ENCODE measurements at places on chromosomes 2 and 18. TPM values are rescaled to one million over a fixed set of nuclear protein-coding genes. Genes with fewer than 3 reads are reported as not detected.

The WDR35 gene
- total RNA-seq, result 6.2 TPM

The LOXL3 gene
- total RNA-seq, result 0.96 TPM

The RAB17 gene
- 0.30 TPM for total RNA-seq

The POTEI gene
- not detected for total RNA-seq

The PSMA8 gene
- 2.0 TPM for total RNA-seq

The IL1RL1 gene
- 0.26 TPM for total RNA-seq

The GKN2 gene
- total RNA-seq, result not detected

The PDE11A gene
- total RNA-seq, result 0.12 TPM

The PCARE gene
- not detected for total RNA-seq

The PRKAG3 gene
- not detected for total RNA-seq

The ANKRD62 gene
- total RNA-seq, result not detected

The BOLL gene
- not detected for total RNA-seq

The GPR39 gene
- total RNA-seq, result not detected

The SERPINB13 gene
- not detected for total RNA-seq

The TUBA4B gene
- not detected for total RNA-seq

The CYP1B1 gene
- total RNA-seq, result 6.3 TPM

The ARMC9 gene
- 2.5 TPM for total RNA-seq

The CNGA3 gene
- not detected for total RNA-seq

The MAP3K19 gene
- total RNA-seq, result not detected

The SERPINB4 gene
- not detected for total RNA-seq

The ICOS gene
- 133 TPM for total RNA-seq

The ASIC4 gene
- total RNA-seq, result not detected

The IL36RN gene
- not detected for total RNA-seq

The CMPK2 gene
- 8.7 TPM for total RNA-seq

The MEP1B gene
- not detected for total RNA-seq

The DUSP2 gene
- total RNA-seq, result 407 TPM

The CCDC138 gene
- total RNA-seq, result 15.3 TPM

The POTEC gene
- not detected for total RNA-seq

The RIT2 gene
- not detected for total RNA-seq

The FMNL2 gene
- total RNA-seq, result 3.3 TPM

The CFAP65 gene
- not detected for total RNA-seq

The IMPA2 gene
- 20.8 TPM for total RNA-seq

The GYPC gene
- total RNA-seq, result 143 TPM

The EVA1A gene
- total RNA-seq, result not detected

The RNF152 gene
- 0.05 TPM for total RNA-seq

The ZCCHC2 gene
- 40.1 TPM for total RNA-seq

The CPLX4 gene
- not detected for total RNA-seq

The HOXD4 gene
- not detected for total RNA-seq

The CAPG gene
- 45.6 TPM for total RNA-seq

The REG1B gene
- total RNA-seq, result not detected

The IL36B gene
- total RNA-seq, result not detected

The STPG4 gene
- 0.14 TPM for total RNA-seq

The AQP12B gene
- total RNA-seq, result not detected

The SPEG gene
- 1.4 TPM for total RNA-seq

All from activated CD4-positive, alpha-beta T cell treated with anti-CD3 and anti-CD28 coated beads for 36 hours (primary cell).